ENCODE measurements at places on chromosomes 16 and 17.

- DNase-seq: no peak
These were observed 67.3 kb upstream of the BCAR1 start for GRCh38 chr16:75318737-75319136.

DNA sequence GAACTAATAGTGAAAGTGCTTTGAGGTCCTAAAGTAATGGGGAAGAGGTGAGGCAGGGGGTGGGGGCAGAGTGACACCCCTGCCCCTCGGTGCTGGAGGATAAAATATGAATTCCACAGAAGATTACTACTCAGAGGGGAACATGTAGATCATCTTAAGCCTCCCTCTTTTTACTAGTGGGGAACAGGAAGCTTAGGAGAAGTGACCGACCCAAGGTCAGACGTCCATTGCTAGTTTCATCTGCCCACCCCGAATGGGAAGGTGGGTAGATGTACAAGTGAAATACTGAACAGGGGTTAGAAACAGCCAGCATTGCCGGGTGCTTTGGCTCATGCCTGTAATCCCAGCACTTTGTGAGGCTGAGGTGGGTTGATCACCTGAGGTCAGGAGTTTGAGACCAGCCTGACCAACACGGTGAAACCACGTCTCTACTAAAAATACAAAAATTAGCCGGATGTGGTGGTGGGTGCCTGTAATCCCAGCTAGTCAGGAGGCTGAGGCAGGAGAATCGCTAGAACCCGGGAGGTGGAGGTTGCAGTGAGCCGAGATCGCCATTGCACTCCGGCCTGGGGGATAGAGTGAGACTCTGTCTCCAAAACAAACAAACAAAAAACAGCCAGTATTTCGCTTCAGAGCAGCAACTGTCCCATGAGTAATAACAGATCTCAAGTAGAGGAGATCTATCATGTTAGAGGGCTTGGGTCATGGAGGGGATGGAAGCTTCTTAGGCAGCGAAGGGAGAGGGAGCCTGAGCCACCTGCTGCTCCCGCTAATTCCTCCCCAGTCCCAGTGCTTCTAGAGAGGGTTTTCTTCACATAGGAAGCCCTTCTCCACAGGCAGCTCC, 1.2 kb upstream of the NR1D1 start:
- DNase-seq: no peak

DNA sequence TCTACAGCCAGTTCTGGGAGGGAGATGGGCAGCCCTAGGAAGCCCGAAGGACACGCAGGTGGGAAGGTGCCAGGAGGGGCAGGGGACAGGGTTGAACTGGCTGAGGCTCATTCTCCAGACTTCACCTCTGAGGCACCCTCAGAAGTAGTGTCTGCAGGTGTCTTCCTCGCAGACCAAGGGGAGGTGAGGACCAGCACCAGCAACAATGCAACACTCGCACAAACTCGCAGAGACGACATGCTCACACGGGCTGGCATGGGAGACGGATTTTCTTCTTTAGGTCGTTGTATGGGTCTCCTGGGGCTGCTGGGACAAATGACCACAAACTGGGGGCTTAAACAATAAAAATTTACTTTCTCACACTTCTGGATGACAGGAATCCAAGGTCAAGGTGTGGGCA, 132.2 kb upstream of the FOXF1 start:
- DNase-seq: no peak

GRCh38 chr17:66364508-66364907, 62.1 kb downstream of the PRKCA start:
- no peak for DNase-seq

GRCh38 chr16:52976539-52977167, 76.0 kb downstream of the CHD9NB start:
- no peak for DNase-seq

DNA sequence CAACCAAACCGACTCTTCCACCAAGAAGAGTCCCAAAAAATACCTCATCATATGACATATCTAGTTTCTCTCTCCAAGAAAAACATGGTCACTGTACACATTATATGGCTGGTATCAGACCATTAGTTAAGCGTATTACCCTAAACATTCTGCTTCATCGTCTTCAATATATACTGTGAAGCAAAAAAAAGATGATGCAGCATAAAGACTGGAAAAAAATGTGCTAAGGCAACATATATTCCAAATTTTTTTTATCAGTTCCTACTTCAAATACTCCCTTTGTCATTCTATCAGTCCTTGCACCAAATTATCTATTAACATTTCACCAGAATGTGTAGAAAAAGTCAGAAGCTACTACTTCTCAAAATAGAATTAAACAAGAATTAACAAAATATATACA, 42.9 kb downstream of the STX8 start:
- no peak for DNase-seq

- peak; percentile 49 for DNase-seq
These were observed 555 bp downstream of the NUP88 start for GRCh38 chr17:5418858-5419355.

DNA sequence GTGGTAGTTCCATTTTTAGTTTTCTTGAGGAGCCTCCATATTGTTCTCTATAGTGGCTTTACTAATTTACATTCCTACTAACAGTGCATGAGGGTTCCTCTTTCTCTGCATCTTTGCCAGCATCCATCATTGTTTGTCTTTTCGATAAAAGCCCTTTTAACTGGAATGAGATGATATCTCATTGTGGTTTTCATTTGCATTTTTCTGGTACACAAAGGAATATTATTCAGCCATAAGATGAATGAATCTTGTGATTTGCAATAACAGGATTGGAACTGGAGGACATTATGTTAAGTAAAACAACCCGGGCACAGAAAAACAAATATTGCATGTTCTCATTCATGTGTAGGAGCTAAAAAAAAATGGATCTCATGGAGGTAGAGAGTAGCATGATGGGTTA, 31.6 kb downstream of the ITGAM start:
- DNase-seq: no peak

DNA sequence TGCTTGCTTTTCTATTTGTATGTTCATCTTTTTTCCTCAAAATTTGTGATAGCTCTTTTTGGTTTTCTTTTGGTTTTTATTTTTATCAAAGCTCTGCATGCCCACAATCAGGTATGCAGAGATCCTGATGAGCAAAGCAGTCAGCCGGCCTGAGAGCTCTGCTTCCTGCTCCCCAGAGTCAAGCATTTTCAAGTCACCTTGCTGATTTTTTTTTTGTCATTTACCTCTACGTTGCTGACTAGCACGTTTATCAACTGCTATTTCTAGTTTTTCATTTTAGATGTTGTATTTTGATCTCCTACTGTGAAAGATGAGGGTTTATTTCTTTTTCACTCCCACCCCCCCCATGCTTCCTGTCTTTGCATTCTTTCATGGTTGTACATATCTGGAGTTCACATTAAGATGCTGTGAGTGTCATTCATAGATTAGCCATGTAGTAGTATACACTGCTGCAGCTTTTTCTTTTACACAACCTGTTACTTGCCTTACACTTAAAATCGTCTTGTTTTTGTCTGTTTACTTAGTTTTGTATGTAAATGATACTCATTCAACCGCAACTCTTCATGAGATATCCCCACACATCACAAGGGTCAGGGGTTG, 196.2 kb downstream of the LGALS9B start:
- DNase-seq: no peak

GRCh38 chr16:3729161-3730112, 12.1 kb upstream of the TRAP1 start:
- no peak for DNase-seq

DNA sequence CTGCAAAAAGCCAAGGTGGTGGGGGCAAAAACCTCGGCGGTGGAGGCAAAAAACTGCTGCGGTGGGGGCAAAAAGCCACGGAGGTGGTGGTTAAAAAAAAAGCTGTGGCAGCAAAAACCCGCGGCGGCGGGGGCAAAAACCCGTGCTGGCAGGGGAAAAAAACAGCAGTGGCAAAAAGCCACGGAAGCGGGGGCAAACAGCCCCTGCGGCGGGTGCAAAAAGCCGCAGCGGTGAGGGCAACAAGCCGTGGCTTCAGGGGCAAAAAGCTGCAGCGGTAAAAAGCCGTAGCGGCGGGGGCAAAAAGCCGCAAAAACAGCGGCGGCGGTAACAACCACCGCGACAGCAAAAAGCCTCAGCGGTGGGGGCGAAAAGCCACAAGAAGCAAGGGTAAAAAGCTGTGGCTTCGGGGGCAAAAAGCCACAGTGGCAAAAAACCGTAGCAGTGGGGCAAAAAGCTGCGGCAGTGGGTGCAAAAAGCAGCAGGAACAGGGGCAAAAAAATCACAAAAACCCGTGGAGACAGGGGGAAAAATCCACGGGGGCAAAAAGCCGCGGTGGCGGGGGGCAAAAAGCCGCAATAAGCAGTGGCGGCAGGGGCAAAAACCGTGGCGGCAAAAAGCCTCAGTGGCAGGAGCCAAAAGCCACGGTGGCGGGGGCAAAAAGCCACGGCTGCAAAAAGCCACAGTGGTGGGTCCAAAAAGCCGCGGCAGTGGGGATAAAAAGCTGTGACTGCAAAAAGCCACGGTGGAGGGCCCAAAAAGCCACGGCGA, 193.7 kb downstream of the SHCBP1 start:
- DNase-seq: no peak

GRCh38 chr16:67999985-68000384, 701 bp upstream of the DPEP2 start:
- DNase-seq: no peak

DNA sequence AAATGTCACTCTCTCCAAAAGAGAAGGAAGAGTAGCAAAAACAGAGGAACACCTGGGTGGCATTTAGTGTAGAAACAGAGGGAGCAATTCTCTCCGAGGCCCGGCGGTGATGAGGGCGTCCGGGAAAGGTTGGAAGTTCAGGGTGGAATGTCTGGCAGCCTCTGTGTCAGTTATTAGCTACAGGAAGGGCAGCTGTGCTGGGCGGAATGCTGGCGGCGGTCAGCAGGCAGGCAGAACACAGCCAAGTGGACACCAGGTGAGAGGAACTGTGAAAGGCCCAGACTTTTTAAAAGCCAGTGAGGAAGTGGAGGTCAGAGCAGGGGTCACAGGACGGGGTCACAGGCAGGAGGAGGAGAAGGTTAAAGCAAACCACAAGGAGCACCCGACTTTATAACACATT, 238.1 kb downstream of the NTN1 start:
- no peak for DNase-seq

- no peak for DNase-seq
These were observed 3.7 kb downstream of the TMEM101 start for GRCh38 chr17:44010966-44011647.

DNA sequence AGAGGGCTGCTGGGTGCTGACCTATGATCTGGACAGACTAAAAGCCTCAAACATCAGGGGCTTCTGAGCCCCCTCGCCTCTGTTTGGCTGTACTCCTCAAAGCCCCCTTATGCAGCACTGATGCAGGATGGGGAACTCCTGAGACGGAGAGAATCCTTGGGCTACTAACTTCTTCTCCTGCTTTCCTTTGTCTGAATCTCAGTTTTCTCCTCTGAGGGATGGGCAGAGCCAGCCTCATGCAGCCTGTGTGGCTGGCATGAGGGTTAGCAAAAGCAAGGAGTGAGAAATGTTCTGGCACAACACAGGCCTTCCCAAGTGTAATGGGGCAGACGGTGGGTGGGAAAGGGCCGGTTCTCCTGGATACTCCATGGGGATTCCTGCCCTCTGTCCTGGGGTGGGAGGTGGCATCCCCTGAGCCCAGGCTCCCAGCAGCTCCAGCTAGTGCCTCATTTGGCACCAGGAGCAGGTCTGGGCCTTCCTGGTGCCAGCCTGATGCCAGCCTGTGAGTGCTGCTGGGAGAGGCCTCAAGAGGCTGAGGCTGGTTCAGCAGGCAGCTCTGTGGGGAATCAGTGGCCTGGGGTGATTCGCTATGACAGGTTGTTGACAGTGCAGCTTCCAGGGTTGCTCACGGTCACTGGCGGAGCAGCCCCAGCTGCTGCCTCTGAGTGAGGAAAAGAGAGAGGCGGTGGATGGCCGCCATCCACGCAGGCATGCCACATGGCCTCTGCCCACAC, 4.0 kb upstream of the BRD7 start:
- DNase-seq: no peak

- DNase-seq: no peak
These were observed 45.0 kb downstream of the ZNF652 start for GRCh38 chr17:49316889-49317675.

DNA sequence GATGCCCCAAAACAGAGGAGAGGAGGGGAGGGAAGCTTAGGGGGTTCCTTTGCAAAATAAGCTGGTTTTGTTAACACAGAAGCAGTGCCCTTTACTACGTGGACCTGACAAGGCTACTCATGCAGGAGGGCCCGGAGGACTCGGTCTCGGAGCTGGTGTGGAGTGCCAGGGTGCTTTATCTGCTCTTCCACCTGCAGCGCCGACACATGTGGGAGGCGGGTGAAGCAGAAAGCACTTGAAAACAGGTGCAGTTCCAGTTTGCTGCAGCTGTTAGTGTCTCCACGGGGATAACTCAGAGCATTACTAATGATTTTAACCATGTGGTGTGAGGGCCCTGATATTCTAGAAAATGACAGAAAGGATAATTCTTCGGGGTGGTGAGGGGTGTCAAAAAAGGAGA, 35.0 kb upstream of the MNT start:
- no peak for DNase-seq

DNA sequence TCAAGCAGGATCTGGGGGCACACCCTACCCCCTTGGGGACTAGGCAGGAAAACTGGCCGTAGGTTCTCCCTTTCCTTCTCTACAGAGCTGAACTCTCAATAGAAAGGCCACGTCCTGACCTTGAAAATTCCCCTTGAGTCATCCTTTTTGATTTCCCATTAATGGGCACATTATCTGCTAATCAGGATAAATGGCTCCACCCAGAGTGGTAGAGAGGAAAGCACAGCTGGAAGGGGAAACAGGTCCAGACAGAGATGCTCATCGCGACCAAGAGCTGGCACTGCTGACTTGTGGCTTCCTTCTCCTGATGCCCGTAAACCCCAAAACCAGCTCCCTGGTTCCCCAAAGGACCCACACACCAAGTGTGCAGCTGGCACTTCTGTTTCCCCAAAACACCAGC, 206.5 kb upstream of the CDH5 start:
- no peak for DNase-seq

DNA sequence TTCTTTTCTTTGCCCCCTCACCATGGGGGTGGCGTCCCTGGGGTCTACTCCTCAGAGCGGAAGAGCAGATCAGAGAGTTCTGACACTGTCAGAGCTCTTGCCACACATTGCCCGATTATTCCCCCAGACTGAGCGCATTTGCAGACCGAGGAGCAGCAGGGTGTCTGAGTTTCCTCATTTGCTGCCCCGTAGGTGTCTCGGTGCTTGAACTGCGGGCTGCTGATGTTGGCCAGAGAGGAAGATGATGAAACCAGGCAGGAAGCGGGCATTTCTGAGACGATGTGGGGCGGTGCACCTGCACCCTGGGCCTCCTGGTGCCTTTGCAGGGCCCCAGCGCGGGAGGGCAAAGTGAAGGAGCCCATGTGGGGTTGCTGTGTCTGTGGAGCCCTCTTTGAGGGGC, 55.2 kb downstream of the ARSG start:
- peak; percentile 66 for DNase-seq

DNA sequence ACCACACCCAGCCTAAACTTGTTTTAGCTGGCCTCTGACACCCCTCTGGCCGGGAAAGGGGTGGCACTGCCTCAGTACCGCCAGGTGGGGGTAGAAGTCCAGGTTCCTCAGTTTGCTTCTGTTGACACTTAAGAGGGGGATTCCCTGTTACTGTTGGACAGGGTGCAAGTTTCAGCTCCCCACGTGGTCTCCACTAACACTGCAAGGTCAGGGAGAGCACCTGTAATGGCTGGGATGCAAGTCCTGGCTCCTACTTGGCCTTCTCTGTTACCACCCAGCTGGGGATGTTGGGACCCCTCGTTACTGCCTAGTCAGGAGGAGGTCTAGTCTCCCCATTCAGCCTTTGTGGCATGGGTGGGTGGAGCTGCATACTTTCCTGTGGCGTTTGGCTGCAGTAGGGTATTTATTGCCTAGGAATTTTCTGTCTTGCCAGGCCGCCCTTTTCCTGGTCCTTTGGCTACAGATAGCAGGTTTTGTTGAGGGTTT, 10.6 kb upstream of the MFAP4 start:
- no peak for DNase-seq

GRCh38 chr16:88073201-88073721, 122.0 kb downstream of the BANP start:
- DNase-seq: no peak
